ENCODE measurements at places on chromosomes 12 and 14.

DNA sequence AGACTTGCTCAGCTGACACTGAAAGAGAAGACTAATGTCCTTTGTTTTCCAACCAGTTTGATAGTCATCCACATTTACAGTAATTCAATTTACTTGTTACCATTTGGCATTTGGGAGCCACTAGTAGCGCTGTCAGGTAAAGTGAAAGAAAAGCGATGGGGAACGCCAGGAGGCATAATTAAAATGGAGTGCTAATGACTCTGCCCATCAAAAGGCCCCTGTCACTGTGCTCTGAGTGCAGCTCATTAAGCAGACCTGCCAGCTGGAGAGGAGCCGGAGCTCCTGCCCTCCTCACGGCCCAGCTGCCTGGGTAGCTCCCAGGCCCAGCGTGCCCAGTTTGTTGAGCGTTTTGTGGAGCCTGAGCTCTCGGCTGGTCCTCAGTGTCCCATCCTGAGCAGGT, 463.6 kb upstream of the CCDC196 start:
- no peak for DNase-seq

GRCh38 chr14:20522332-20522731, 17.0 kb downstream of the RNASE10 start:
- DNase-seq, result no peak

- DNase-seq, result no peak
Measured at GRCh38 chr12:79566452-79567174, 124.2 kb downstream of the PAWR start.

DNA sequence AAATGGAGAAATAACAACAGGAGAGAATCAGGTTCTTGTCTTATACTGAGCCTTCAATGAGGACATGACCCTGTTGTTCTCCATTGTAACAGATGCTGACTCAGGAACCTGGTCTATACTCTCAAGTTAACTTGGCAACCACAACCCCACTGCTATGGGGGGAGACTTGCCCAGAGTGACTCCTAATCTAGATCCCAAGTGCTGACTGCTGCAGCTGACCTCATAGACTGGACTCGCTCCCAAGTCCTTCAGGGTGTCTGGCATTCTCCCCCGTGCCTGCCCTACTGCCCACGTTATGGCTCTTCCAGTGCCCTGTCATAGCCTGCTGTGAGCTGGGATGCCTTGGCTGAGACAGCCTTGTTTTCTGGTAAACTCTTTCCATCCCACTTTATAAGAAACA, 37.1 kb downstream of the NID2 start:
- peak; percentile 71 for DNase-seq

DNA sequence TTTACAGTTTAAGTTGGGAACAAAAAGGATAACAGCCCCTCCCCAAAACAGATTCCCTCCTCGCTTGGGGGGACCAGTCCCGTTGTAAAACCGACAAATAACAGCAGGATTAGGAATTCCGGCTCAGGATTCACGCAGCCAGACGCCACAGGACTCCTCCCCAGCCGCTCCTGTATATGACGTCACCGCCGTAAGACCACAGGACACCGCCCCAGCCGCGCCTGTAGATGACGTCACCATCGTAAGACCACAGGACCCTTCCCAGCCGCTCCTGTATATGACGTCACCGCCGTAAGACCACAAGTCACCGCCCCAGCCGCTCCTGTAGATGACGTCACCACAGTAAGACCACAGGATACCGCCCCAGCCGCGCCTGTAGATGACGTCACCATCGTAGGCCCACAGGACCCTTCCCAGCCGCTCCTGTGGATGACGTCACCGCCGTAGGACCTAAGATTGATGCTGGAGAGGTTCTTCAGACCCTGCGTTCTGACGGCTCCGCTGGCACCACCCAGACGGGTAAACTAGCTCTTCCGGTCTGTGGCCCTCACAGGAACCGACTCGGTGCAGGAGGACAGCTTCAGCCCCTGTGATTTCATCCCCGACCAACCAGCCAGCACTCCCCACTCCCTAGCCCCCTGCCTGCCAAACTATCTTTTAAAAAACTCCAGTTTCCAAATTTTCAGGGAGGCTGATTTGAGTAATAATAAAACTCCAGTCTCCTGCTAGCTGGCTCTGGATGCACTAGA, 43.9 kb upstream of the FBRSL1 start:
- peak; percentile 41 for DNase-seq

All from non-pigmented ciliary epithelial cell (primary cell).